ENCODE measurements at places on chromosomes 16 and 17.

- DNase-seq = no peak
These were observed 112.0 kb upstream of the METRNL start for GRCh38 chr17:82967268-82968032.

DNA sequence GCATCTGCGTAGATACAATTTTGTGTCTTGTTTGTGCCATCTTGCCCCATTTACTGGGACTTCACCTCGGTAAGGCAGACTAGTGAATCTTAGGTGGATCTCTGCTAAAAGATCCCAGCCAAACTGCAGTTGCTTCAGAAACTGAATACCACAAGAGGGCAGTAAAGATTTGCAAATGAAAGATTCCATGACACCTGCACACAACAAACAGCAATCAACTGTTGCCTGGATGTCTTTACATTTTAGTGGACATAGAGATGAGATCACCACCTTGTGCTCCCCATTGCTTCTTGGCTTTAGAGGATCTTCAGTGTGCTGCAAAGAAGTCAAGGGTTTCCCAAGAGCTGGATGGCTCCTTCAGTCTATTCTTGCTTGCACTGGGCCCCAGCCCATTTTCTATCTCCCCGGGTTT, 119.2 kb upstream of the CACNG5 start:
- no peak for DNase-seq

- DNase-seq = peak; percentile 27
These were observed 31.3 kb downstream of the SPOP start for GRCh38 chr17:49646391-49647255.

- DNase-seq = no peak
These were observed 22.7 kb downstream of the CIBAR2 start for GRCh38 chr16:85089525-85089924.

DNA sequence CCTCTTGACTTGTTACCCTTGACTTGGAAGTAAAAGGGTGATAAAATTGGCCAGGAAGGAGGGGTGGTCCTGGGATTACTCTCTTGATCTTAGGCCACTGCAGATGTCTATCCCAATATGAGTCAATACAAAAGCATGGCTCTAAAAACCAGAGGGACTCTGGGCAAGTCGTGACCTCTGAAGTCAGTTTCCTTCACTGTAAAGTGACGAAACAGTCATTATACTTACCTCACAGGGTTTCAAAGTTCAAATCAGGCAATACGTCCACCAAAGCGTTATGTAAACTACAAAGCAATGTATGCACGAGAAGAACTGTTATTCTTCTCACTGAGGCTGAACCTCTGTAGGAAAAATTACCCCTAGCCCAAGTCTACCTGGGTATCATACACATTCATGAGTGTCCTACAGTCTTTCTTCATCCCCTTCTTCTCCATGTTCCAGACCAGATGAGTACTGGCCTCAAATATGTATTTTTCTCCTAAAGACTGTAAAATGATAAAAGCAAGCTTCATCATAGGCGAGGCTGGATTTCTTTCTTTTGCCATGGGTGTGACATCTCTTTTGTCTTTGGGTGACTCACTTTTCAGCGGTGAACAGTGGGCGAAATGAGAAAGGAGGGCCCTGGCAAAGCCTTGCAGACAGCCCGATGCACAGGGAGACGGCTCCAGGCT, 34.5 kb upstream of the CLEC18B start:
- no peak for DNase-seq

GRCh38 chr17:17815436-17816200, 21.2 kb downstream of the SREBF1 start:
- no peak for DNase-seq

GRCh38 chr17:77208217-77208808, 67.5 kb downstream of the SEC14L1 start:
- DNase-seq = no peak

- no peak for DNase-seq
These were observed 703.2 kb downstream of the MAF start for GRCh38 chr16:78897299-78897698.

GRCh38 chr17:49468811-49469385, 26.2 kb upstream of the NGFR start:
- DNase-seq = no peak

GRCh38 chr17:64625541-64625940, 36.6 kb downstream of the SMURF2 start:
- no peak for DNase-seq

GRCh38 chr16:84239909-84240308, at the start of gene KCNG4:
TSS of gene KCNG4 (minus strand) at chr16:84240012. CDS start at chr16:84237485, 2,527 bp downstream.
- DNase-seq = no peak

- no peak for DNase-seq
These were observed 467.1 kb downstream of the SOX9 start for GRCh38 chr17:72587773-72588511.
